ENCODE measurements at places on chromosomes 6 and 20.
A peak's percentile ranks its signal among the peaks of the same experiment; 100 is the strongest.

GRCh38 chr6:138666636-138667035, 106.9 kb upstream of the CCDC28A start:
- DNase-seq = no peak

GRCh38 chr20:10379761-10380160, 54.3 kb downstream of the MKKS start:
- DNase-seq = no peak

DNA sequence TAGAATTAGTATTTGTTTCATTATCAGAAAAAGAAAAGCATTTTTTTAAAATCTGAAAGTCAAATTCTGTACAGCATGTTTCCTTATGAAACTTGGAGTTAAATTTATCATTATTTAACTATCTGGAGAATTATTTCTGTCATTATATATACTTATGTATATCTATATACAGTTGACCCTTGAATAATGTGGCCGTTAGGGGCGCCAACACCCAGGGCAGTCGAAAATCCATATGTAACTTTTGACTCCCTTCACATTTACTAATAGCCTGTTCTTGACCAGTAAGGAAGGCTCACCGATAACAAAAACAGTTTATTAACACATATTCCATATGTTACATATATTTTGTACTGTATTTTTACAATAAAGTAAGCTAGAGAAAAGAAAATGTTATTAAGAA, 341.2 kb downstream of the ADGRB3 start:
- no peak for DNase-seq

GRCh38 chr6:33908025-33908424, 104.2 kb upstream of the MLN start:
- DNase-seq = no peak

- no peak for DNase-seq
These were observed 429.1 kb downstream of the HTR1B start for GRCh38 chr6:77034161-77034560.

DNA sequence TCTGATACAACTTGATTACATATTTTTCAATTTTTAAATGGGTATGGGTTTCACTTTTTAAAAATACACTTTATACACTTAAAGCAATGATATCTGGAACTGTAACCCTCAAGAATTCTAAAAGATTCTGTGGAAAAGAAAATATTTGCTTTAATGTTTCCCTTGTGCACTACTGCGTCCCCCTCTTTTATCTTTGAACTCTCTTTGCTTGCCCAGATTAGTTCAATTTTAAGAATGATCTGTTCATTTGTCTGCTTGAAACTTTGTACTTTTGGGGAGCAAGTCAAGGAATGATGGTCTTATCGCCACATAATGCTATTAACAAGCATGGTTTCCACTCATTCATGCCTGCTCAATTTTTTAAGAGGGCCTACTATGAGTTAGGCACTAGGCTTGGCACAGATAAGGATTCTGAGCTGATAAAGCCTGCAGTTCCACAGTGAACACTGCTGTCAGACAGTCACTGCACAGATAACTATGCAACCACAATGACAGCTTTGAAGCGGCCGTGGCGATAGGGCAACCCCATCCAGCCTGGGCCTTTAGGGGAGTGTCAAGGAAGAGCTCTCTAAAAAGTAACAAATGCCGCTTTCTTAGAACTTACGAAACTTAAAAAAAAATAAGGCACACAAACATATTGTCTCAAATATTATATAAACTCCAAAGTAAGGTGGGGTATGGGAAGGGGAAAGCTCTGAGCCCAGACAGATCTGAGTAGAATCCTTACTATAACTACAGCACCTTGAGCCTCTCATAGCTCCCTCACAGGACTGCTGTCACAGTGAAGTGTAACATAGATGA, 29.7 kb downstream of the FYN start:
- DNase-seq = peak; percentile 86

GRCh38 chr6:158649289-158650143, at the start of gene SYTL3:
SYTL3 (plus strand) TSS chr6:158650054; CDS start chr6:158663269, 13,215 bp downstream.
- peak; percentile 88 for DNase-seq

DNA sequence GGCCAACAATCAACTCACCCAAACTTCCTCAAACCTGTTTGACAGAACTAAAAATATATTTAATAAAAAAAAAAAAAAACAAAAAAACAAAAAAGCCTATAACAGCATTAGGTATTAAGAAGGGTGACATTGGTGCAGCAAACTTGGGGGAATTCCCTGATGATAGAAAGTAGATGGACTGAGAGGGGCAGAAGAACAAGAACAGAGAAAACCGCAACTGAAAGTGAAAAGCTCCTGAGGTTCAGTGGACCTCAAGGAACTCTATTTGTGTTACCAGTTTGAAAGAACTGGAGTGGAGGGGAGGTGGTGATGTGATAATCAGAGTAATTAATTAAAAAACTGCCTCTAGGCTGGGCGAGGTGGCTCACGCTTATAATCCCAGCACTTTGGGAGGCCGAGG, 53.8 kb downstream of the MACROD2 start:
- DNase-seq = no peak
